Ascending aorta (tissue), 2 donors: ENCODE measurements at places on chromosomes 1 and 21. TPM values are rescaled to one million over a fixed set of nuclear protein-coding genes. Genes with fewer than 3 reads are reported as not detected.

DNA sequence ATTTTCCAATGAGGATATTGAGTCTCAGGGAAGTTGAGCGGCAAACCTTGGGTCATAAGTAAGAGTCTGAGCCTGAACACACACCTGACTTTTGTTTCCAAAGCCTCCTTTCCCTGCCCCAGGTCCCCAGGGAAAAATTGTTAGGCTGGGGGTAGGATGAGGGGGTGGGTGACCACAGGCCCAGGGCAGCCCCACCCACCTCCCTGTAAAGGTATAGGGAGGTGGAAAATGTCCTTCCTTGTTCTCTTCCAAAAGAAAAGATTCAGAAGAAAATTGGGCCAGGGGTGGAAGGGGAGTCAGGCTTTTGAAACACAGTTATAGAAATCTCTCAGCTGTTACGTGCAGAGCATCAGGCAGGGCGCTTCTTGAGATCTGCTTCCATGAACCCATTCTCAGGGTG lies 129.7 kb upstream of the NGF start:
- no peak for DNase-seq

DNA sequence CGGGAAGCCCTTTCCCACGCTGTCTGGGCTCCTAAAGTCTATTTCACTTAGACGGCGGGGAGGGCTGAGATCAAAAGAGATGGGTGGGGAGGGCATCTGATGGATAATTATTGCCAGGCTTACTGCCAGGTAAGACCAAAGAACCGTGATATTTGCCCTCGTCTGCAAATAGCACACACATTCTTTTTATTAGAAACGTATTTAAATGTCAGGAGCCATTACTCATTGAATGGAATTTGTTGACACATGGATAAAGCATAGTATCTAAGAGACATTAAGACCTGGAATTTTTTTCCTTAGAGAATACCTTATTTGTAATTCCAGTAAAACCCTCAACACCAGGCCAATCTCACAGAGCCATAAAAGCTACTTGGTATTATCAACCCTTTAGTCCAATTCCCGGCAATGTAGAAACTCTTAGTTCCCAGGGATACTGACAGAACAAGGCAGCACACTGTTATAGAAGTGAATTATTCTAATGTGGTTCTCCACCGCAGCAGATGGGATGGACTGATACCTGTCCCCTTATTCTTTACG lies 10.6 kb downstream of the URB1 start:
- no peak for DNase-seq

- no peak for DNase-seq
These were observed 414.3 kb downstream of the AMY1C start for GRCh38 chr1:104163912-104164476.

GRCh38 chr1:39044762-39045161 lies 18.6 kb downstream of the NDUFS5 start:
- no peak for DNase-seq

- DNase-seq, result no peak
These were observed 30.0 kb downstream of the TMPRSS15 start for GRCh38 chr21:18373606-18374005.

GRCh38 chr1:117067533-117068370 lies 7.6 kb downstream of the TTF2 start:
- DNase-seq, result no peak

GRCh38 chr1:234897390-234897749 lies 231.3 kb downstream of the TOMM20 start:
- DNase-seq, result no peak

GRCh38 chr21:45575993-45576837 lies 34.0 kb upstream of the SLC19A1 start:
- DNase-seq, result no peak

- no peak for DNase-seq
These were observed 156.6 kb downstream of the TRABD2B start for GRCh38 chr1:47840393-47841190.

GRCh38 chr1:92037400-92037799 lies 7.6 kb downstream of the EPHX4 start:
- no peak for DNase-seq

DNA sequence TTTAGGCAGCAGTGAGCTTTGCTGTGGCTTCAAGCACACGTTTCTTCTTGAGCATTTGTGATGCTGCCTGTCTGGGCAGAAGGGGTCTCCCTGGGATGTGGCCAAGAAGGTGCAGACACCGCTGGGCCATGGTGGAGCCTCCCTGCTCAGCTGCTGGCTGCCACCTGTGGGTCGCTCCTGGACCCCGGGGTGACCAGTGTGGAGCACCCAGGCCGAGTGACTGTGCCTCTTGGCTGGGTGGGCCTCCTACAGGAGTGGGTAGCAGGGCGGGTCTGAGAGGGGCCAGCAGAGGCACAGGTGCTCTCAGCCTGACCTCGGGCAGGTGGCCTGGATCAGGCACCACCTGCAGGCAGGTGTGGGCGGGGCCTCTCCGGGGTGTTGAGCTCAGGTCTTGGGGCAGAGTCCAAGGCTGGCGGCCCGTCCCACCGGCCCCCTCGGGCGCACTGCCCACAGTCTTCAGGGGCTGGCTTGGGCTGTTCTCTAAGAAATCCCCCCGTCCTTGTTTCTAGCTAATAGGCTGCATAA lies 42.0 kb upstream of the COL6A1 start:
- DNase-seq, result no peak

DNA sequence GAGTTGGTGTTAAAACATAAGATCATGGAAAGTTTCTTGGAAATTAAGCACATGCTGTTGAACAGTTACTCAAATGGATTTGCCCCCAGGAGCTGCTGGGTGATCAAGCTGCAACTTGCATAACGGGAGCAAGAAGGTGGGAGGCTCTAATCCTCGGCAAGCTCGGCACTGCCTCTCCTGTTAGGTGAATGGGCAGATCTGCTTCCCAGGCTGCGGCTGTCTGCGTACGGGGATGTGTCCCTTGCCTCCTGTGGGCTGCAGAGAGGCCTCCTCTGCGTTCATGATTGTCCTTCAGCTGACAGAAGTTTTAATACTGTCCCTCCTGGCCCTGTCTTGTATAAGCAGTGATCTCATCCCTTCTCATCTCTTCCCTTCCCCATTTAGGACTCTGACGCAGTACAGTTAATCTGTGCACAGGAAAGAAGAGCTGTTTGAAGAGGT lies 36.7 kb downstream of the ATP1A1 start:
- DNase-seq, result no peak

DNA sequence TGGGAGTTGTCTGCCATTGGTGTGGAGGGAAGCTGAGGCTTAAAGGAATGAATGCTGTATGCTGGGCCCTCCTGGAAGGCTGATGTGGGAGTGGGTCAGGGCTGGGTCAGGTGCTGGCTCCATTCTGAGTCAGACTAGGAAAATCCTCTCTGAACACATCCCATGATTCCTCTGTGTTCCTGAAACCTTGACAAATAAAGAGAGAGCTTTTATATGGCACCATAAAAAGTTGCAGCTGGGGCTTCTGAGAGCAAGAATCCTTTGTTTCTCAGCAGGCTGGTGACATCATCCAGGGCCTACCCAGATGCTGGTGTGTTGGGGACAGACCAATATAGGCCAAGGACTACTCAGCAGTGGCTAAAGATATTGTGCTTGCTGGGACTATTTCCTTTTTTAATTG lies 27.8 kb upstream of the NFASC start:
- DNase-seq, result no peak

DNA sequence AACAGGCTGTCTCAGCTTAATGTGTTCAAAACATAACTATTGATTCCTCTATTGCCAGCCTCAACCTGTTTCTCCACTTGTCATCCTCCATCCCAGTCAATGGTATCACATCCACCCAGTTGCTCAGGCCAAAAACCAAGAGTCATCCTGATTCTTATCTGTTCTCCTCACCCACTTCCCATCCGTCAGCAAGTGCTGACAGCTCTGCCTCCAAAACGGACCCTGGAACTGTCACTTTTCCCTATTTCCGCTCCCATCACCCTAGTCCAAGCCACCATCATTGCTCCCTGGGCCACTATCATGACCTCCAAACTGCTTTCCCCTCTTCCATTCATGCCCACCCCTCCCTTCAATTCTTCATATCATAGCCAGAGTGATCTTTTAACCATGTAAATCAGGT lies 36.2 kb upstream of the IFFO2 start:
- no peak for DNase-seq

DNA sequence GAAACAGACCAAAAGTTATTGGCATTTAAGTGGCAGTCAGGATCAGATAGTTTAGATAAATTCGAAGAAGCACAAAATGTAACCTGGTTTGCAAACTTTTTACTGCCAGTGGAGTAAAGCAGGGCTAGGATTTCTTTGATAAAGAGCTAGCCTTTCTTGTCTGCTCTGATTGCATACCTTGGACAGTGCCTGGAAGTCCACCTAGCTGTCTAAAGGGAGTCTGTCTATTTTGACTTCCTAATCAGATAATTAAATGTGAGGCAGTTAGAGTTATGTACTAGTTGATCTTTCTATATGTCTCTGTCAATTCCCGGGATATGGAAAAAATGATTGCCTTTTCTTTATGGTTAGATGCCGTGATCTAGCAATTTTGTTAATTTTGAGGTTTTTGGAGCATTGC lies 4.1 kb downstream of the GPSM2 start:
- no peak for DNase-seq

- no peak for DNase-seq
These were observed 200.6 kb downstream of the PATJ start for GRCh38 chr1:61942856-61943255.

DNA sequence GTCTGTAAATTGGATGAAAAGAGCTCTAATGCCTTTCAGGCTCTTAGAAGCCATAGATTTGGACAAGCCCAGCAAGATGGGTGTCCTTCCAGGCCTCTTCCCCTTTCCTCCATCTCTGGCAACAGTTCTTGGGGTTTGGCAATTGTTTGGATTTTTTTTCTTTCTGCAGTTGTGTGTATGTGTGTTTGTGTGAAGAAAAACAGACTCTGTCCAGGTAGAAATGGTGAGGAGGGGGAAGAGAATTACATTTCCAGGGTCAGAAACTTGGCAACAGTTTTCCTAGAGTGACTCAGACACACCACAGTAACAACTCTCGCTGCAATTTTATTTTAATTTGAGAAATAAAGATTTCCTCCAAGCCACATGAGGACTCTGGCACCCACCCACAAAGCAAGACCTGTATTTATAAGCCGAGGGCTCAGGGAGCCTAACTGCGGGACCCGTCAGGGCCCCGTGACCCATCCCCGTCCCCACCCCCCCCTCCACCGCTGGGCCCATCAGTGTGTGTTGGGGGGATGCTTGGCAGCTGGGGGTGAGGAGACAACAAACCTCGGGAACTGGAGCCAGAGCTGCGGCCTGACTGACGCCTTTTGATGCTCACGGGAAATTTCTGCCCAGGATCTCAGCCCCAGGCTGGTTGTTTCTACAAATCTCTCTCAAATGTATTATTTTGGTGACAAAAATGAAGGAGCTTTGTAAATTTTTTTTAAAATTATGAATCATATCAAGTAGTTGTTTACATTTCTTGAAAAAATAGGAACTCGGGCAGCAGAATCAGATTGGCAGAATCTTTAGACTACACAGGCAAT lies 4.4 kb downstream of the TMEM200B start:
- no peak for DNase-seq

DNA sequence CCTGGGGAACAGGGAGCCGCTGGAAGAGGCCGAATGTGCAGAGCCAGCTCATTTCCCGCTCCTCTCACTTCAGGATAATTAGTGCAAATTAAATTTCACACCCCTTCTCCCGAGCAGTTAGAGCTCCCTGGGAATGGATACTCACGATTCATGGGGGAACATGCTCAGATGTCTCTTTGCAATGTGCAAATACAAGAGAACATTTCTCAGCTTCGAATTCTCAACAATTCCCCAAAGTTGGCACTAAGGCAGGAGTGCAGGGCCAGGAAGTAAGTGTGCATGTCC lies 54.9 kb downstream of the CAMK2N1 start:
- DNase-seq, result no peak

DNA sequence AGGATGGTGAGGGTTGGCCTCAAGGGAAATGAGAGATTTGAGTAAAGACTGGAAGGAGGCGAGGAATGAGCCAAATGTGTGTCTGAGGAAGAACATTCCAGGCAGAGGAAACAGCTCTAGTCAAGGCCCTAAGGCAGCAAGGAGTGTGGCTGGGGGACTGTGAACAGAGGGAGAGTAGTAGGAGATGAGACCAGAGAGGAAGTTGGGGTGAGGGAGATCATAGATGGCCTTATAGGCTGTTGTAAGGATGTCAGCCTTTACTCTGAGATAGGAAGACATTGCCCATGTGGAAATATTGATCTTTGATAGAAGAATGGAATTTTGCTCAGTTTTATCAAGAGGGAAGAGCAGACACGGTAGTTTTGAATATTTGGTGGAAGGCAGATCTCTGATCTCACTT lies 55.2 kb upstream of the ARTN start:
- no peak for DNase-seq

- DNase-seq, result no peak
These were observed 89.4 kb upstream of the C1orf87 start for GRCh38 chr1:60162936-60163335.

Gene LMOD1
- total RNA-seq, result 316 TPM

Gene RHEX
- 0.53 TPM for total RNA-seq

Gene PM20D1
- total RNA-seq, result not detected

Gene TRIM67
- not detected for total RNA-seq

Gene POTED
- not detected for total RNA-seq

Gene OR2L5
- total RNA-seq, result not detected

Gene SYCP1
- not detected for total RNA-seq

Gene KPRP
- total RNA-seq, result not detected
